A549 (cell line): ENCODE measurements at places on chromosomes 7 and 10. TPM values are rescaled to one million over a fixed set of nuclear protein-coding genes. Genes with fewer than 3 reads are reported as not detected.

Gene GPR85
- polyA plus RNA-seq: not detected in 3 replicates

DNA sequence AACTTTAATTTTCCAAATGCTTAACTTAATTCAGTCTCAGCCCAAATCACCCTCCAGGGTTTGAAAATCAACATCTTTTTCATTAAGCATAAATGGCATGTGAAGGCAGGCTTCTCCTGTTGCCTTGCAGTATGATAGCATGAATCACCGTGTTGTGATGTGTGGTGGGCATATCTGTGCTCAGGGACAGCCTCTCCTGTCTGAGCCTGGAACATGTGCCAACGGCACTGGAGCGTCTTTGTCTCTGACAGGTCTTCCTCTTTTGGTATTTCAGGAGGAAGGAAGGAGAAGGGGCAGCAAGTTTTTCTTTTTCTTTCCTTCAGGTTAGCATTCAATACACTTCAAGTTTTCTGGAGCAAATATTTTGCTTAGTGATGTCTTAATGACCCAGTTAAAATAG lies 57.6 kb downstream of the LRGUK start:
- DNase-seq: no peak

GRCh38 chr7:128889121-128889520 lies 21.4 kb downstream of the KCP start:
- no peak for DNase-seq

Gene BICC1
- polyA plus RNA-seq: 52.4 to 57.7 TPM (median 56.8 TPM) in 3 replicates

DNA sequence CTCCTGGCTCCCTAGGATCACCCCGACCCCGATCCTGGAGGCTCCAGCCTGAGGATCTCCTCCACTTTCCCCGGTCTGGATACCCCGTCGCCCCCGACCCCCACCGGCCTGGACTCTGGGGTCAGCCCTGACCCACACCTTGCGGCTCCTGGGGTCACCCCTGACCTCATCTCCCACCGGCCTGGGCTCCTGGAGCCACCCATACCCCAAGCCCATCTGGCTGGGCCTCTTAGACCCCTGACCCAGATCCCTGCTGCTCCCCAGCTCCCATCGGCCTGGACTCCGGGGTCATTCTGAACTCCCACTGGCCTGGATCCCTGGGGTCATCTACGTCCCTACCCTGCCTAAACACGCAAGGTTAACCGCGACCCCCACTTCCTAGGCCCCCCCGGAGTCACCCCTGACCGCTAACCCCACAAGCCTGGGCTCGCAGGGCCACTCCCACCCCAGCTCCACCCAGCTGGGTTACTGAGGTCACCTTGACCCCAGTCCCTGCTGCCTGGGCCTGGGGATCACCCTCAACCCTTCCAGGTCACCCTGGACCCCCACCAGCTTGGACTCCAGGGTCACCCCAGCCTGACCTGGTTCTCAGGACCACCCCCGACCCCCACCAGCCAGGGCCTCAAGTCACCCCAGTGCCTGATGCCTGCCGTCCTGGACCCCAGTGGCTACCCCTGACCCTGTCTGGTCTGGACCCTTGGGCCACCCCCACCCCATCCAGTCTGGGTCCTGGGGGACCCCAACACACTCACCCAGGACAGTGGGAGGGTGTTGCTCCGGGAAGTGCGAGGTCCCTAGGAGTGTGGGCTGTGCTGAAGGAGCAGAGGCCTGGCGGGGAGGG lies 1.2 kb downstream of the FOXK1 start:
- DNase-seq: no peak

DNA sequence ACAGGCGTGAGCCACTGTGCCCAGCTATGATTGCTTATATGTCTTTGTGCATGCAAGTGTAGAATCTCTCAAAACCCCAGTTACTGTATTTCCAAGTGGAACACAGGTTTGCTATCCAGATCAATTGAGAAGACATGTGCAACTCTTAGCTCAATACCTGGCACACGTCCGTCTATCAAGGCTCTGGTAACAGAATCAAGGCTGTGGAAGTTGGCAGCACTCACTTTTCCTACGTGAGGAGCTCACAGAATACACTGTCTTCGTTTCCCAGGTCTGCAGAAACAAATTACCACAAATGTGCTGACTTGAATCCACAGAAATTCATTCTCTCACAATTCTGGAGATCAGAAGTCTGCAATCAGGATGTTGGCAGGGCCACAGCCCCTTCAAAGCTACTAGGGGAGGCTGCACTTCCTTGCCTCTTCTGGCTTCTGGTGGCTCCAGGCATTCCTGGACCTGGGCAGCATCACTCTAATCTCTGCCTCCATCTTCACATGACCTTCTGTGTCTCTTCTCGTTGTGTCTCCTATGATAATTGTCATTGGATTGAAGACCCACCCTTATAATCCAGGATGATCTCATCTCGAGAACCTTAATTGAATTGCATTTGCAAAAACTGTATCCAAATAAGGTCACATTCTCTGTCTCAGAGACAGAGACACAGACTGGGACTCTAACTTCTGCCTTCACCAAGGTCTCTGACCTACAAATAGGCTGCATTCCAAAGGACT lies 84.8 kb upstream of the C7orf33 start:
- DNase-seq: no peak

Gene FANK1
- polyA plus RNA-seq: 3.4 to 5.6 TPM (median 4.1 TPM) in 3 replicates

Gene LIPM
- not detected in 3 replicates for polyA plus RNA-seq

Gene RPA3
- 95.1 to 101 TPM (median 97.2 TPM) in 3 replicates for polyA plus RNA-seq

DNA sequence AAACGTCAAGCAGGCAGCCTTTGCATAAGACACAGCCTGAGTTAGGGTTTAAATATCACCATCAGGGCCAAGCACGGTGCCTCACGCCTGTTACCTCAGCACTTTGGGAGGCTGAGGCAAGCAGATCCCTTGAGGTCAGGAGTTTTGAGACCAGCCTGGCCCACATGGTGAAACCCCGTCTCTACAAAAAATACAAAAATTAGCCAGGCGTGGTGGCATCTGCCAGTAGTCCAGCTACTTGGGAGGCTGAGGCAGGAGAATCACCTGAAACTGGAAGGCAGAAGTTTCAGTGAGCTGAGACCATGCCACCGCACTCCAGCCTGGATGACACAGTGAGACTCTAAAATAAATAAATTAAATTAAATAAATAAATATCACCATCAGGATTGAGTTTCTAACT lies 33.0 kb downstream of the SRPK2 start:
- no peak for DNase-seq

GRCh38 chr10:1203216-1203615 lies 147.0 kb downstream of the WDR37 start:
- DNase-seq: no peak

Gene AKR1D1
- 0.06 TPM in 1 of 3 replicates, not detected in the others for polyA plus RNA-seq

Gene DLX6
- not detected in 3 replicates for polyA plus RNA-seq

DNA sequence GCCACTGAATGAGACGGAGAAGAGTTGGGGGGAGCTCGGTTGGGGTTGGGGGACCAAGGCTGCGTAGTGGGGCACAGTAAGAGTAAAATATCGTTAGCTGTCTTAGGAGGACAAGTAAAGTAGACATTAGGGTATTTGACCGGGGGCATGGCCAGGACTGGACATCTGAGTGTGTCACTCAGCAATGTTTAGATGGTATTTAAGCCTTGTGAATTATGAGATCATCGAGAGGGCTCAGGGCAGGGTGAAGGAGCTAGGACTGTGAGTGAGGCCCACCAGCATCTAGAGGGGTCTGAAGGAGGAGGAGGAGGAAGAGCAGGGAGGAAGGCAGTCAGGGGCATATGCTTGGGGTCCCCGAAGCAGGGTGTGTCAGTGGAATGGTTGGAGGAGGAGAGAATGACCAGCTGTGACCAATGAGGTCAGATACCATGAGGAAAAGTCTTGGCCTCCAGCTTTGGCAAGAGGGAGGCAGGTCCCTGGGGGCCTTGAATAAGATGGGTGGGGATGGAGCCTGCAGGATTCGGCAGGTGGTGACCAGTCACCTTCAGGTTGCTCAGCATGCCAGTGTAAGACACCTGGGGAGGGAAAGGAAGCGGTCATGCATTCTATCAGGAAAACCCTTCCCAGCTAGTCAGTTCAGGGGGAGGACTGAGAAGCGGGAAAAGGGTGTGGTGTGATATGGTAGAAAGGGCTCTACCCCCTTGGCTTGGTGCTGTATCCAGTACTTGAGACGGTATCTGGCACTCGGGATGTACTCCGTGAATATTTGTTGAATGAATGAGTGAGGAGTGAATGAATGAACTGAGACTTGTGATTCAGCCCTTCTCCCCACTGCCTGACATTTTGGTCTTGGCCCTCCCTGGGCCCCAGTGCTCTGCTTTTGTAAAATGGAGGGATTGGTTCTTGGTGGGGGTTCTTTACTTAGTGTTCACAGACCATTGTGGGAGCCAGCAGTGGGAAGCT lies 34.8 kb upstream of the SH2D4B start:
- no peak for DNase-seq

Gene ARID5B
- polyA plus RNA-seq: 0.75 to 0.91 TPM (median 0.84 TPM) in 3 replicates

DNA sequence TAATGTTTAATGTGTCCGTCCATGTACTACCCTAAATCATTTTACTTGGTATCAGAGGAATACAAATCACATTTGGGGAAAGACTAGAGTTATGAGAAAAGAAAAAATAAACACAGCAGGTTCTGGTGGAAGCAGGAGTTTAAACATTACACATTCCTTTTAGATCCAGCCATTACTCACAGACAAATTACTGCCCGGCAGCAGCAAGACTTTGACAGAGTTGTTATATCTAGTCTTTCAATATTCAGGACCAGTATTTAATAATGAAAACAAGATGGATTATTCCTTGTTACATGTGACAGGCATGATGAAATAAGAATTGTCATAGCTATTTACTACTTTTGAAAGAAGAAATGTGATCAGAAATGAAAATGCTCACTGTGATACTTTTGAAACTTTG lies 131.8 kb upstream of the GNAI1 start:
- no peak for DNase-seq

Gene GPNMB
- polyA plus RNA-seq: 2.7 to 3.5 TPM (median 3.3 TPM) in 3 replicates

DNA sequence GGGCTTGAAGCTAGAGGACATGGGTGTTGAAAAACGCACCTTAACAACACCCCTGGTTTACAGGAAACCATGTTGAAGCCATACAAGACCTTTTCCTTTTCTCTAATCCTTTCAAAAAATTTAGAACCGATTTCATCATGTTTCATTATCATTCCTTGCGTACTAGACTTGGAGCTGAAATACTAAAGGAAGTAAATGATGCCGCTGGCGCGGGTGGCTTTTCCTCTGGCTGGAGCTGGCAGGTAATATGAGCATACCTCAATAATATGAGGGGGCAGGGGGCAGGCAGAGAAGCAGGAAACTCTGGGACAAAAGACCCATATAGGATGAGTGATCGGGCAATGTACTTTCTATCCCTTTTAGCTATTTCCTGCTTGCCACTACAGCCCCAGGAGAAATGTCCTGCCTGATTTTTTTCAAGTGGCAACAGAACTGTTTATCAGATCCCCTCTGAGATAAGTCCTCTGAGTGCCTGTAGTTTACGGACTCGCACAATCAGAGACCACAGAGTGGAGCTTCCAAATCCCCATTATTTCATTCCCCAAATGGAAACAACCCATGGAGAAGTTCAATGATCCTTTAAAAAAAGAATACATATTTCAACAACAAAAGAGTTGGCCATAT lies 450.1 kb downstream of the KCNMA1 start:
- no peak for DNase-seq

Gene VAX1
- 0.54 to 0.71 TPM (median 0.68 TPM) in 3 replicates for polyA plus RNA-seq

- DNase-seq: no peak
Measured at GRCh38 chr10:125222515-125223308, 62.3 kb upstream of the CTBP2 start.

Gene NKX1-2
- 0.03 to 0.08 TPM (median 0.03 TPM) in 3 replicates for polyA plus RNA-seq

DNA sequence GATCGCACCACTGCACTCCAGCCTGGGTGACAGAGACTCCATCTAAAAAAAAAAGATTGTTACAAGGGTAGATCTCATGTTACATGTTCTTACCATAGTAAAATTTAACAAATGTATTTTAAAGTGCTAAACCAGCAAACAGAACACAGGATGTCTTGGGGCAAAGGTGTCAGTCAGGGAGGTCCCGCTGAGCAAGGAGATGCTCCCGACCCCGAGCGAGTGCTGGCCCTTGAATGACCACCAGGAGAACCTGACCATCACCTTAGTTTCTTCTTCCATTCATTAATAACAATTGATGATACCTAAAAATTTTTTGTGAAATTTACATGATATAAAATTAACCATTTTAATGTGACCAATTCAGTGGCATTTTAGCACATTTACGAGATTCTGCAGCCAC lies 241.6 kb upstream of the GPR26 start:
- no peak for DNase-seq

DNA sequence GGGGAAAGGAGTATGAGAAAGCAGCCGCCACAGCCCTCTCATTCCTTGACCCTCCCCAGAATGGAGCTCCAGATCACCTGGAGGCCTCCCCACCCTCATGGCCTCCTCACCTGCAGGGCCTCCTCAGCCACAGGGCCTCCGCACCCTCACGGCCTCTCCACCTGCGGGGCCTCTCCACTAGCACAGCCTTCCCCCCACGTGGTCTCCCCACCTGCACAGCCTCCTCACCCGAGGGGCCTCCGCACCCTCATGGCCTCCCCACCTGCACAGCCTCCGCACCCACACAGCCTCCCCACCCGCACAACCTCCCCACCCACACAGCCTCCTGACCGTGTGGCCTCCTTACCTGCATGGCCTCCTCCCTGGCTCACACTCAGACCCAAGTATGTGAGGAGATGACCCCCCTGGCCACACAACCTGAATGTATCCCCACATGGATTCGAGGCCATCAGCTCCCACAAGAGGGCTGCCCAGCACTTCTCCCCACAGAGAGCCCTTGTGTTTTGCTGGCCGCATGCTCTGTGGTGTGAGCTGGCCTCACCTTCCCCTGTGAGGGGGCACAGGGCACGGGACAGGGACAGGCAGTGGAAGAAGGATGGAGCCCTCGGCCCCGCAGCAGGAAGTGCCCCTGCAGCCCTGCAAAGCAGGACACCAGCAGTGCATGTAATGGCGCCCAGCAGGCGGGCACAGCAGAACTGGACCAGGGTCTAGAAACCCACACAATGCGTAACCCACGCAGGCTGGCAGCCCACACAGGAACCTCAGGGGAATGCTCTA lies 3.1 kb downstream of the DIP2C start:
- DNase-seq: no peak

GRCh38 chr10:14356921-14357320 lies 26.2 kb upstream of the FRMD4A start:
- DNase-seq: no peak

DNA sequence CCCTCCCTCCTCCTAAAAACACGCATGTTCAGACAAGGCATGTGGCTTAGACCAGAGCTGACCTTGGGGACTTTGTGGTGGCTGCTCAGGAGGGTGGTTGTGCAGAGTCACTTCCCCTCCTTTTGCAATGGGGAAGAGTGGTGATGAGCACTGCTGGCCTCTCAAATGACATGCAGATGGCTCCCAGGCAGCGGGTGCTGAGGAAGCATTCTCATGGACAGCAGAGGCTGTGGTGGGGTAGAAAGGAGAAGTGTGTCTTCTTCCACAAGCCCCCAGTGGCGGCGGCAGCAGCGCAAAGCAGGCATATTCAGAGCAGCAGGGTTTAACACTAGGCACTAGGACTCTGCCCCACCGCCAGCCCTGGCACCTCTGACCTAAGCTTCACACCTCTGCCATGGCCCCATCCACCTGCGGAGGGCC lies 105.9 kb upstream of the ANLN start:
- no peak for DNase-seq
